ENCODE measurements at places on chromosomes 11 and 22.

DNA sequence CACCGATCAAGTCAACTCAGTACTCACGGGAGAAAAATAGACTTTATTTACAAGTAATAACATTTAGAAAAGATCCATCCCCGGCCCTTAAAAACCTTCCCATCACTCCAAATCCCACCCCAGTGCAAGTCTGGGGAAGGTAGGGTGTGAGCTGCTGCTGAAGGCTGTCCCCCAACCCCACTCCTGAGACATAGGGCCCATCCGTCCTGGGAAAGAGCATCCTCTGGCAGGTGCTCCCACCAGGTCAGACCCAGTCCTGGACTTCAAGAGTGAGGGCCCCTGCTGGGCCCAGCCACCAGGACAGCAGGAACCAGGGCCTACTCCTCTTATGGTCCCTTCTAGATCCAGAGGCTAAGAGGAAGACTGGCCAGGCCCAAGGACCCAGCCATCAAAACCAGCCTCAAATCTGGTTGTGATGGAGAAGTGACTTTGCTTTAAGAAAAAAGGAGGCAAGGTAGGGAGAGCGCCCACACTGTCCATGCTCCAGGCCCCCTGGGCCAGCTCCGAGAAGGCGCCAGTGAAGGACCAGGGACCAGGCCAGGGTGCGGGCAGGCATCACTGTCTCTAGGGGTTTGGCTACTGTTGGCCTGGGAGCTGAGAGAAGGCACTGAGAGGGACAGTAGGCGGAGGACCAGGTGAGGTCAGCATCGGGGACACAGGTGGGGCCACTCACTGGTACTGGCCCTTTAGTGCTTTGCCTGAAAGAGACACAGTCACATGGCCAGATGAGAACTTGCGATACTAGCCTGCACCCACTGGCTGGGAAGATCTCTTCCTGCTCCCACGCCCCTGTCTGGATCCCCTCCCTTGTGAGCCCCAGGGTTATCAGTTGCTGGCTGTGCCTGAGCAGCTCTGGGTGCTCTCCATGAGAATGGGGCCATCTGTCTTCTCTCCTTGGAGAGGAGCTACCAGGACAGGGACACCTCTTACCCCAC is 4.4 kb downstream of the IL18BP start:
- DNase-seq, result no peak

- no peak for DNase-seq
Measured at GRCh38 chr11:61486011-61486620, 22.4 kb upstream of the LRRC10B start.

DNA sequence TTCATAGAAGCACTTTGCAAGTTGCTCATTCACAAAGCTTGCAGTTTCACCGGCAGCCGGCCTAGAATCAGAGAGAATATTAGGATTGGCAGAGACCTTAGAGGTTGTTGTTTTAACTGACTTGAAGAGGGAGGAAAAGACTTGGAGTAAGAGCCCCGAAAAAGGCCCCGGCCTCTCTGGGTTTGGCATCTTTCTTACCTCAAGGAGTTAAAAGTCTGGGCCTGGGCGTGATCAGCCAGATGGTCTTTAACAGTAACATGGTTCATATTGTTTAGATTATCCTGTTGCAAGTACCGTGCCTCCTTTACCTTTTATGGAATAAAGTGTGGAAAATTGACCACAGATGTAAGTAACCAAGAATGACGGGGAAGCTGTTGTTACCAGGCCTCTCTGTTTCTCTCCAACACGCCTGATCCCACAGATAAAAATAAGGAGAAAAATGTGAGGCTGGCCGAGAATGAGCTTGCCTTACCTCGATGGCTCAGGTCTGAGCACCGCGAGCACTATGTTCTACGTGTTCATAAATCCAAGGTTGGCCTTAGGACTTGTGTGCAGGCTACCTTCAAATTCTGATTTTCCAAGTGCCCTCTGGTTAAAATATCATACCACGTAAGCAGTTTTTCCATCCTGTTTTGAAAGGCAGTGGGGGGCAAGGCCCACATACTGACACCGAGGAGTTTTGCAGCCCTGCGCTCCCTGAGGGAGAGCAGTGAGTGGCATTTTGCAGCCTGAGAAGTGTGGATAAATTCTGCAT is 56.4 kb downstream of the PARVA start:
- DNase-seq, result peak; percentile 66

GRCh38 chr11:86106916-86107315 is 38.0 kb upstream of the PICALM start:
- no peak for DNase-seq

- DNase-seq, result peak; percentile 97
Measured at GRCh38 chr11:62665075-62665598, at the start of the genes C11orf98 and CSKMT. Gene C11orf98, minus strand, starts transcription at chr11:62665210. Its CDS starts 41 bp downstream, at chr11:62665169. Gene CSKMT, plus strand, starts transcription at chr11:62665312. Its CDS starts 568 bp downstream, at chr11:62665880.

DNA sequence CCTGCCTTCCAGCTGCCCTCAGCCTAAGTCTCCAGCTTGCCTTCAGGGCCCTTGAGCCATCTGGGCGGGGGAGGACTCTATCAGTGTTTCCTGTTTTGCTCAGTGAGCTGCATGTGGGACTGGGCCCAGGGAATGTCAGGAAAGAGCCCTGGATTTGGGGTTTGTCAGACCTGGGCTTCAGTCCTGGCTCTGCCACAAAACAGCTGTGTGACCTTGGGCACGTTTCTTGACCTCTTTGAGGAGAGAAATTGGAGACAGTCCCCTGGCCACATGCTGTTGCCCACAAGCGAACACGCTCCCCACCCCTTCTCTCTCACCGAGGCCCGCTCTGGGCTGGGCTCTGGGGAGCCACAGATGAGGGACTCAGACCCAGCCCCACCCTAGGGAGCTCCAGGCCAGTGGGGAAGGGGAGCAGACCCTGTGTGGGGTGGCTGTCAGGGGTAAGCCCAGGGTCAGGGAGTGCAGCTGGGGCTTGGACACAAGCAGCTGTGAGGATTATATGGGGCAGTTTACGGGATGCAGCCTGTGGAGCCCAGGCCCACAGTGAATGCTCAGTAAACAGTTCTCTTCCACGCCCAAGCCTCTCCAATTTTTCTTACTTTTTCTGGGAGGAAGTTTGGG is 12.3 kb downstream of the MYO7A start:
- peak; percentile 46 for DNase-seq
